ENCODE measurements at places on chromosomes 6 and 20. TPM values are rescaled to one million over a fixed set of nuclear protein-coding genes. Genes with fewer than 3 reads are reported as not detected.

DNA sequence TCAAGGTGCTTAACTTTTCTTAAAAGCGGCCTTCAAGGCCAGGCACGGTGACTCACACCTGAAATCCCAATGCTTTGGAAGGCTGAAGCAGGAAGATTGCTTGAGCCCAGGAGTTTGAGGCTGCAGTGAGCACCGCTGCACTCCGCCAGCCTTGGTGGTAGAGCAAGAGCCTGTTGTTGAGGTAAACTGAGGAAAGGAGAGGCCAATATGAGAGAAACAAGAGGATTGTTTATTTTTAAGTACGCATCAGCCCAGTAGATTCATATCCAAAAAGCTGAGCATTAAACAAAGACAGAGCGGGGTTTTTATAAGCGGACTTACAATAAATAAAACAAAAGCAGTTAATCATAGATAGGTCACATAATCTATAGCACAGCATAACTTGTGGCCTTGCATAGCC lies 15.0 kb upstream of the GMPR start:
- no peaks in the 10 kb centered on the region for H3K36me3 ChIP-seq
- no peaks in the 10 kb centered on the region for H3K27me3 ChIP-seq
- no peak overlapping the region for H3K4me3 ChIP-seq
- no peak for DNase-seq

GRCh38 chr20:10665791-10666190 lies 8.0 kb downstream of the JAG1 start:
- peaks cover 94% of the 10 kb centered on the region for H3K4me1 ChIP-seq
- H3K36me3 ChIP-seq = peaks cover 35% of the 10 kb centered on the region
- no peak for DNase-seq
- peak overlapping the region; percentile 97 for H3K27ac ChIP-seq
- no peak overlapping the region for H3K4me3 ChIP-seq

DNA sequence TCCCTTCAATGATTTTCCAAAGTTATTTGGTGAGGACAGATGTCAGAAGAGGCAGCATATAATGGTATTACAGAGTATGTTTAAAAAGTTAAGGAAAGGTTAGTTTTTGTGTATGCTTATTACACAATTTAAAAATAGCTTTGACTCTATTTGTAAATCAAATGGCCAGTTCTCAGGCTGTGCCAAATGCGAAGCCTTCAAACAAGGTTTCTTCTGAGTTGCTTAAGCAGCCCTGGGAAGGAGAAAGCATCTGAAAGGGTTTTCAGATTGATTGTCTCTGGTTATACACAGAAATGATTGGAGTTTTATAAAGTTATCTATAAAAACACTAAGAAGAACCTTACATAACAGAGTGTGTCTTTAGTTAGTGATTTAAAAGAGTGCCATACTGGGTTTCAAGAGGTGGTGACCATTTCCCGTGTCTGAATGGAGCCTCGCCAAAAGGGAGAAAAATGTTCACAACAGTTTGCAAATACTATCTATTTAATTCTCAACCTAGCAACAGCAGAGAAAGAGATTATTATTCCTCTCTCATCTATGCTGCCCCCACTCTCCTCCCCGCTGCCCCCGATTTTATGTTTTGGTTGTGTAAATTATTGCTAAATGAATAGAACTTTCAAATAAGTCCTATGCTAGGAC lies 16.7 kb downstream of the CD109 start:
- no peak overlapping the region for H3K27ac ChIP-seq
- no peaks in the 10 kb centered on the region for H3K27me3 ChIP-seq
- no peaks in the 10 kb centered on the region for H3K36me3 ChIP-seq
- no peak for DNase-seq

- peaks cover under 1% of the 10 kb centered on the region for H3K4me1 ChIP-seq
- H3K27me3 ChIP-seq = no peaks in the 10 kb centered on the region
- H3K27ac ChIP-seq = no peak overlapping the region
- no peak for DNase-seq
- no peaks in the 10 kb centered on the region for H3K36me3 ChIP-seq
- no peak overlapping the region for H3K4me3 ChIP-seq
These were observed 99.9 kb downstream of the RTN4IP1 start for GRCh38 chr6:106529438-106529837.

DNA sequence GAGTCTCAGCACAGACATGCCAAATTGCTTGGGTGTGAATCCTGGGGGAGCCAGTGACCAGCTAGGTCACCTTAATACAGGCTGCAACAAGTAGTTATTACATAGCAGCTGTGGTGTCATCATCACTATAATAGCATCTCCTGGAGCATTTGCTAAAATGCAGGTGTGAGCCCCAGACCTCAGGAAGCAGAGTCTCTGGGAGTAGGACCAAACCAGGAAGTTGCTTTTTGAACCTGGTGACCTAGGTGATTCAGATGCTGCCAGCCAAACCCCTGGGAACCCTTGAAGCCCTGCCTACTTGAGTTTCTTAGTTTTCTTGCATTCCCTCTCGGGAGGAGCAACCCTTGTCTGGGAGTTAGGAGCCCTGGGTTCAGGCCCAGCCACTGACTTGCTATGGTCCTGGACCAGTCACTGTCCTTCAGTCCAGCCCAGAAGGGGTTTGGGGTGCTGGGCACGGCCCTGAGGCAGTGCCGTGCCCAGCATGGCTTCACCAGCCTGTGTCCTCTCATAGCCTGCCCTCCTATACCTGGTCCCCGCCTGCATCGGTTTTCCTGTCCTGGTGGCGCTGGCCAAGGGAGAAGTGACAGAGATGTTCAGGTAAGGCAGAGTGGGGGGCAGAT lies 39.3 kb upstream of the ID1 start:
- peaks cover 41% of the 10 kb centered on the region for H3K4me1 ChIP-seq
- no peaks in the 10 kb centered on the region for H3K27me3 ChIP-seq
- no peak overlapping the region for H3K4me3 ChIP-seq
- no peaks in the 10 kb centered on the region for H3K36me3 ChIP-seq
- DNase-seq = no peak
- H3K27ac ChIP-seq = peak overlapping the region; percentile 53

GRCh38 chr20:46488451-46488850 lies 24.9 kb downstream of the ZNF334 start:
- no peak overlapping the region for H3K27ac ChIP-seq
- no peak overlapping the region for H3K4me3 ChIP-seq
- DNase-seq = no peak
- no peaks in the 10 kb centered on the region for H3K4me1 ChIP-seq
- no peaks in the 10 kb centered on the region for H3K27me3 ChIP-seq

DNA sequence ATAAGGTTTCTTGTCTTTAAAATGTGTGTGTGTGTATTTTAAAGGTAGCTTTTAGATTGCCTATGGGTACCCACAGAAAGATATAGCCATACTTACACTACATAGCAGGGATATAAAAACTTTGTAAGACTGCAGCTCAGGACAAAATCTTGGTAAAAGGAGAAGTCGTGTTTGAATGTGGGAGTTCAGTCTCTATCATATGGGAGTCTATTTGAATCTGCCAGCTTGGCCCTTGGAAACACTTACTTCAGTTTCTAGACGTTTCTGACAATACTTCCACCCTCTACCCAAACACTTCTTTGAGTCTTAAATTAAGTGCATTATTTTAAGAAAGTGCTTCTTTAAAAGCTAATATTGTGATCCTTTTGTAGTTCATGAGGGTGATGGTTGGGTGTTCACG lies 155.7 kb downstream of the CARMIL1 start:
- no peak for DNase-seq
- no peak overlapping the region for H3K27ac ChIP-seq
- H3K4me3 ChIP-seq = no peak overlapping the region
- no peaks in the 10 kb centered on the region for H3K27me3 ChIP-seq
- H3K36me3 ChIP-seq = no peaks in the 10 kb centered on the region

DNA sequence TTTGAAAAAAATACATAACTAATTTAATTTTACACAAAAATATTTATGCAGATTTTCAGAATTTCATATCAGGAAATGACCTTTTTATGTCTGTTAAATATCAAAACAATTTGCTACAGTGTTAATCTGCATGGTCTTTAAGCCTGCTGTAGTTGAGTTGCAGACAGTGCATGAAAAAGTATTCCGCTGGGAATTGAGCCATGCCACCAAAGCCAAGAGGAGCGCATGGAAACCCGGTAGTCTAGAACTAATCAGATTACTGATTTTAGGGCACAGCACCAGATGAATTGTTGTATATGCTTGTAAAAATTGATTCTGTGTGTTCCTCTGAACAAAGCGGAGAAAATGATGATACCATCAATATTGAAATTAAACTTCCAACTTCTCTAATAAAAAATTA lies 34.3 kb upstream of the LAMP5 start:
- H3K27me3 ChIP-seq = no peaks in the 10 kb centered on the region
- no peak overlapping the region for H3K4me3 ChIP-seq
- H3K36me3 ChIP-seq = no peaks in the 10 kb centered on the region
- no peak overlapping the region for H3K27ac ChIP-seq

DNA sequence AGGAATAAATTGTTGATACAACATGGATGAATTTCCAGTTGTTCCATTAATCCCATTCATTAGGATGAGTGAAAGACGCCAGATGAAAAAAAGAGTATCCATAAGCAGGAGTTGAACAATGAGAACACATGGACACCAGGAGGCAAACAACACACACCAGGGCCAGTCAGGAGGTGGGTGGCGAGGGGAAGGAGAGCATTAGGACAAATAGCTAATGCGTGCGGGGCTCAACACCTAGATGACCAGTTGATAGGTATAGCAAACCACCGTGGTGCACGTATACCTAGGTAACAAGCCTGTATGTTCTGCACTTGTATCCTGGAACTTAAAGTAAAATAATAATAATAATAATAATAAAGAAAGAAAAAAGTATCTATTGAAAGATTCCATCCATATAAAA lies 11.1 kb downstream of the PCED1A start:
- H3K27ac ChIP-seq = no peak overlapping the region
- H3K36me3 ChIP-seq = no peaks in the 10 kb centered on the region
- H3K4me1 ChIP-seq = peaks cover 4% of the 10 kb centered on the region

GRCh38 chr6:28758046-28758817 lies 165.6 kb downstream of the TRIM27 start:
- H3K4me3 ChIP-seq = no peak overlapping the region
- peaks cover 2% of the 10 kb centered on the region for H3K27me3 ChIP-seq
- no peaks in the 10 kb centered on the region for H3K36me3 ChIP-seq
- no peaks in the 10 kb centered on the region for H3K4me1 ChIP-seq
- no peak overlapping the region for H3K27ac ChIP-seq

- no peak for DNase-seq
- no peak overlapping the region for H3K27ac ChIP-seq
- H3K4me1 ChIP-seq = peaks cover 28% of the 10 kb centered on the region
- no peaks in the 10 kb centered on the region for H3K36me3 ChIP-seq
These were observed 9.4 kb downstream of the MMP9 start for GRCh38 chr20:46018112-46018511.

- H3K4me1 ChIP-seq = no peaks in the 10 kb centered on the region
- no peak overlapping the region for H3K4me3 ChIP-seq
- no peak for DNase-seq
- H3K27me3 ChIP-seq = no peaks in the 10 kb centered on the region
- H3K36me3 ChIP-seq = no peaks in the 10 kb centered on the region
- no peak overlapping the region for H3K27ac ChIP-seq
These were observed 259.2 kb downstream of the PRKN start for GRCh38 chr6:162468326-162468725.

DNA sequence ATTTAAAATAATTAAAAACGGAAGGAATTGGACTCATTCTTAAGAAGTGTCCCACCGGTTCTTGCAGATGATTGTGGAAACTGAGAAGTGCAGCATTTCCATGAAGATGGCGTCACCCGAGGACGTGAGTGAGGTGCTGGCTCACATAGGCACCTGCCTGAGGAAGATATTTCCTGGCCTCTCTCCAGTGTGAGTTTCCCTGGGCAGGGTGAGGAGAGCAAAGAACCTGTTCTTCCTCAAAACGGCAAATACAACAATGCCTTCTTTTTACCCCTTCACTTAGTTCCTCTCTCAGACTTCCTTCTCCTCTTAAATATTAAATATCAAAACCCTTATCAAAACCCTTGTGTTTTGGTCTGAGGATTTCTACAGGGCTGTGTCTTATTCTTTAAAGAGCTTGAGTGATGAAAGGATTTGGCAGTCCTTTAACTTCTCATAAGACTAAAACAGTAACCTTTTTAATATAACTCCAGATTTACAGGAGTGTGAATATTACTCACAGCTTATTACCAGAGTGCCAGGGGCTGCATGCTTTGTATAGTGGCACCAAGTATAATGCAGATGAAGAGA lies 156.3 kb downstream of the CARMIL1 start:
- H3K4me3 ChIP-seq = no peak overlapping the region
- no peak overlapping the region for H3K27ac ChIP-seq
- no peaks in the 10 kb centered on the region for H3K27me3 ChIP-seq
- no peaks in the 10 kb centered on the region for H3K4me1 ChIP-seq
- DNase-seq = no peak
- H3K36me3 ChIP-seq = no peaks in the 10 kb centered on the region

- H3K4me3 ChIP-seq = no peak overlapping the region
- no peaks in the 10 kb centered on the region for H3K27me3 ChIP-seq
- no peaks in the 10 kb centered on the region for H3K36me3 ChIP-seq
- peak overlapping the region; percentile 37 for H3K27ac ChIP-seq
- DNase-seq = no peak
- H3K4me1 ChIP-seq = peaks cover 28% of the 10 kb centered on the region
These were observed 223.6 kb upstream of the CITED2 start for GRCh38 chr6:139597771-139598755.

GRCh38 chr20:57553376-57554018 lies 7.4 kb upstream of the PCK1 start:
- H3K36me3 ChIP-seq = no peaks in the 10 kb centered on the region
- H3K27ac ChIP-seq = no peak overlapping the region
- H3K27me3 ChIP-seq = no peaks in the 10 kb centered on the region
- H3K4me3 ChIP-seq = no peak overlapping the region
- no peaks in the 10 kb centered on the region for H3K4me1 ChIP-seq

- no peaks in the 10 kb centered on the region for H3K36me3 ChIP-seq
- H3K4me3 ChIP-seq = peak overlapping the region; percentile 1
- DNase-seq = no peak
- no peaks in the 10 kb centered on the region for H3K27me3 ChIP-seq
- peak overlapping the region; percentile 51 for H3K27ac ChIP-seq
- H3K4me1 ChIP-seq = peaks cover 53% of the 10 kb centered on the region
These were observed 47.8 kb downstream of the ELOVL5 start for GRCh38 chr6:53300656-53301551.

- DNase-seq = no peak
- H3K4me1 ChIP-seq = no peaks in the 10 kb centered on the region
- no peak overlapping the region for H3K4me3 ChIP-seq
These were observed 26.6 kb upstream of the FBXL4 start for GRCh38 chr6:98974309-98974708.

- H3K4me3 ChIP-seq = no peak overlapping the region
- no peaks in the 10 kb centered on the region for H3K27me3 ChIP-seq
- no peak overlapping the region for H3K27ac ChIP-seq
- H3K4me1 ChIP-seq = no peaks in the 10 kb centered on the region
- H3K36me3 ChIP-seq = no peaks in the 10 kb centered on the region
These were observed 27.1 kb upstream of the ELOVL5 start for GRCh38 chr6:53375847-53376246.

- H3K27ac ChIP-seq = peak overlapping the region; percentile 1
- H3K36me3 ChIP-seq = peaks cover 16% of the 10 kb centered on the region
- no peak overlapping the region for H3K4me3 ChIP-seq
These were observed 26.1 kb downstream of the RRBP1 start for GRCh38 chr20:17655865-17656479.

The NEU1 gene
- total RNA-seq = 26.0 TPM

The NQO2 gene
- 11.8 TPM for total RNA-seq

The WFDC12 gene
- total RNA-seq = 4.4 TPM

The FAXC gene
- total RNA-seq = 6.6 TPM

The HUS1B gene
- total RNA-seq = 0.98 TPM

The ZFAND3 gene
- total RNA-seq = 31.2 TPM

The SSTR4 gene
- not detected for total RNA-seq

The EGFL8 gene
- 13.3 TPM for total RNA-seq

The GSTA2 gene
- total RNA-seq = not detected

The GRM1 gene
- not detected for total RNA-seq
